ENCODE measurements at places on chromosomes 4 and X.

DNA sequence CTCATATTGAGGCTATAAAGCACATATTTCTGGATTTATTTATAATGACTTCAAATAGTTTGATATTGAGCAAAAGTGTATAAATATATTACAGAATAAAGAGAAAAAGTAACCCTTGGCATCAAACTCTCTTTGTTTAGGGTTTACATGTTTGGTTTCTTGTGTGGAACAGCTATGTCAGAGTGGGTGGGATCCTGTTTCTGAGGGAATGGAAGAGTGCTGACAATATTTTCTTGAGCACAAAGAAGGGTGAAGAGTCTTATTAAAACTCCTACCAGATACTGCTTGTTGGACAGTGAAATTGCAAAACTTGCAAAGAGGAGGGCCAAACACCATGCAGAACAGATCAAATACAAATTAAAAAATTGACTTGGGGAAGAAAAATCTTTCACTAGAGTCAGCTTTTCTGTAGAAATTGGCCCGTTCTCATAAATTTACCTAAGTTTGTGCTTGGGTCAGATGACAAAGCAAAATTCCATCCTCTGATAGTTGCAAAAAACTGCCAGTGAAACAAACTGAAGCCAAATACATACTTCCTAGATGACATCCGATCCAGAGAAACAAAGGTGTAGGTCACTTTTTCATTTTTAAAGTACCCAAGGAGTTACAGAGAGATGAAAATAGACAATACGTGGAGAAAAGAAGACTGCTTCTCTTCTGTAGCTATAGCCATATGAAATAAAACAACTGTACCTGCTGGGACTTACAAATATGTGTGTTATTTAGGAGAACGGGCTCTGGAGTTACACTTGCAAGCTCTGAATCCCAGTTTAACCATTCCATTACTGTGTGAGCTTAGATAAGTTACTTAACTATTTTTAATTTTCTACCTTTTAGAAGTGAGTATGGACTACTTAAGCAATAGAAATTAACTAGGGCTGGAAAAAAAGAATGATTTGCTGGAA lies 133.3 kb downstream of the MAML3 start:
- DNase-seq, result no peak

GRCh38 chrX:72716766-72717165 lies 2.7 kb upstream of the PHKA1 start:
- no peak for DNase-seq

DNA sequence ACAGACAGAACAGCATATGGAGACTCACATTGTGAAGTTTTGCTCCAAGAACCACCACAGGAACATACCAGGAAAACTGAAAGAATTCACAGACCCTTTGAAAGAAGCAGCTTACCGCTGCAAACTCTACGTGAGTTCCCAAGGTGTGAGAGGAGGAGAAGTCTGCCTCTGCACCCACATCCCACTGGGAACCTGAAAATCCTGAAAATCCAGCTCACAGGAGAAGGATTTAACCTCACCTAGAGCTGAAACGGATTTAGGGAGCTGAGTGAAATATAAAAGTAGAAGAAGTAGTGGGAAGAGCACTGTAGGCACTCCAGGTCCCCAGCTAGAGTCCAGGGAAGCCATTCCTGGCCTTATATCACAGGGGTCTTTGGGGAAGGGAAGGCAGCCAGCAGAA lies 80.0 kb downstream of the FHIP1A start:
- no peak for DNase-seq

DNA sequence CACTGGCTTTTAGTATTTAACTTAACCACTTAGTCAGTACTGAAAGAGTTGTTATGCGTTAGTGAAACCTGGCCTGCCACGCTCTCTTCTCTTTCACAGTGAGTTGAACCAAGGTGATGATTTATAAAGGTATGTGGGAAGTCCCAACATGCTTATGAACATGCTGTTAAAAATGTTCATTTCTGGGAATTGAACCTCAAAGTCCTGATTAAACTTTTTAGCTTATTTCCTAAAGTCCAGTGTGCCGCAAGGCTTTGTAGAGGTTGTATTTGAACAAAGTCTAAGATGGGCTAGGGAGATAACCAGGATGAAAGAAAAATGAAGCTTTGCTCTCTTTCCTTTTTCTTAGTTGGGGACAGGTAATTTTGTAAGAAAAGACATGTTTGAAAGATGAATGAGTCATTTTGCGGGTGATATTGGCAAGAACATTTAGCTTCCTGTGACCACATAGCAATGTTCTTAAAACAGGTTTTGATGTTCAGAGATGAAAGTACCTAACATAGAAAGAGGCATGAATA lies 270.3 kb downstream of the DTHD1 start:
- no peak for DNase-seq

DNA sequence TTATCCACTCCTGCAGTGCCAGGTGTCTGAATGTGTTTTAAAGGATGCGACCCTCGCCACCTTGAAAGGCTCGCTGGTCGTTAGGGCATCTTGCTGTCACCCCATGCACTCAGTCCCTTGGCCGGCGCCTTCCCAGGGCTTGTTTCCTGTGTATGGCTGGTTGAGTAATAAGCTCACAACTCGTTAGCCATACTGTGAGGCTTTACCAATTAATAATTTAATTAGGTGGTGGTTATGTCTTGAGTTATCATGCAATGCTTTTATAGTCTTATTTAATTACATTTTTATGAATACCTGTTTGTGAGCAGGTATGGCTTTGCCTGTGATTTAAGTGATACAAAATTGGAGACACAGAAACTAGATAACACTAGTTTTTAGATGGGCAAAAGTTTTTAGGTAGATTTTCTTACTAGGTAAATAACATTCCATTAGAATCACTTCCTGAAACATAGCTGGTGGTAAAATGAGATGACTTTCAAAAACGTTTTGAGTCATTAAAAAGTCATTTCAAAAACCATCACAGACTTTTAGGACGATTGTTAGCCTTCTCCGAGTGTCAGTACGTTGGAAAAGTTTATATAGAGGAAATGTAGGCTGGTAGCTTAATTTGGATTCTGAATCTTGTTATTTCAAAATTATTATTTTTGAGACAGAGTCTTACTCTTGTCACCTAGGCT lies 18.2 kb downstream of the PTTG2 start:
- no peak for DNase-seq

DNA sequence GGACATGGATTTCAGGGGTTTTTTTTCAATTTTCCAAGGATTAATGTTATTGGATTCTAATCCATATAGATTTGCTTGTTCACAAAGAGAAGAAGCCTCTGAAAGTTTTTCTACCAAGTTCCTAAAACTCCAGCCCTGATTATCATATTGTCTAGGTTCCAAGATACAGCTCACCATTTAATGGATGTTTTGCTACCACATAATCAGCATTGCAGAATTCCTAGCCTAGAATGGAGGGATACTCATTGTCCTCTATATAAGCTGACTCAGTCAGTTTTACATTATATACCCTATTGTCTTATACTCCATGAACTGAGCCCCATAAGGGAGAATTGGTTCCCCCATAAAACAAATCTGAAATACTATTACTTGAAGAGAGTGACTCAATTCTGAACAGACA lies 664.7 kb upstream of the FAM241A start:
- DNase-seq, result no peak

- DNase-seq, result no peak
Measured at GRCh38 chr4:34193451-34194154, 2050.7 kb downstream of the ARAP2 start.

GRCh38 chrX:133580625-133581024 lies 165.3 kb upstream of the GPC4 start:
- peak; percentile 9 for DNase-seq

- DNase-seq, result no peak
Measured at GRCh38 chr4:121697564-121697963, 784 bp upstream of the ANXA5 start.

GRCh38 chr4:184102927-184103326 lies 114.7 kb downstream of the ENPP6 start:
- no peak for DNase-seq

- DNase-seq, result peak; percentile 13
Measured at GRCh38 chr4:27278615-27279375, 418.2 kb downstream of the STIM2 start.

GRCh38 chr4:37885496-37885895 lies 5.4 kb upstream of the TBC1D1 start:
- DNase-seq, result no peak

DNA sequence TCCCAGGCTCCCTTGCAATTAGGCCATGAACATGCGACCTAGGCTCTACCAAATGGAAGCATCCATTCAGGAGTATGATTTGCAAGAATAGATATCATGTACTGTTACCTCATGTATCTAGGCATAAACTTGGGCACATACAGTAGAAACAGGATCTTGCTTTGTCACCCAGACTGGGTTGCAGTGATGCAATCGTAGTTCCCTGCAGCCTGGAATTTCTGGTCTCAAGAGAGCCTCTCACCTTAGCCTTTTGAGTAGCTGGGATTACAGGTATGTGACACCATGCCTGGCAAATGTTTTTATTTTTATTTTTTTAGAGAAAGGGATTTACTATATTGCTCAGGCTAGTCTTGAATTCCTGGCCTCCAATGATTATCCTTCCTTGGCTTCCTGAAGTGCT lies 994.2 kb downstream of the ADGRL3 start:
- DNase-seq, result no peak

DNA sequence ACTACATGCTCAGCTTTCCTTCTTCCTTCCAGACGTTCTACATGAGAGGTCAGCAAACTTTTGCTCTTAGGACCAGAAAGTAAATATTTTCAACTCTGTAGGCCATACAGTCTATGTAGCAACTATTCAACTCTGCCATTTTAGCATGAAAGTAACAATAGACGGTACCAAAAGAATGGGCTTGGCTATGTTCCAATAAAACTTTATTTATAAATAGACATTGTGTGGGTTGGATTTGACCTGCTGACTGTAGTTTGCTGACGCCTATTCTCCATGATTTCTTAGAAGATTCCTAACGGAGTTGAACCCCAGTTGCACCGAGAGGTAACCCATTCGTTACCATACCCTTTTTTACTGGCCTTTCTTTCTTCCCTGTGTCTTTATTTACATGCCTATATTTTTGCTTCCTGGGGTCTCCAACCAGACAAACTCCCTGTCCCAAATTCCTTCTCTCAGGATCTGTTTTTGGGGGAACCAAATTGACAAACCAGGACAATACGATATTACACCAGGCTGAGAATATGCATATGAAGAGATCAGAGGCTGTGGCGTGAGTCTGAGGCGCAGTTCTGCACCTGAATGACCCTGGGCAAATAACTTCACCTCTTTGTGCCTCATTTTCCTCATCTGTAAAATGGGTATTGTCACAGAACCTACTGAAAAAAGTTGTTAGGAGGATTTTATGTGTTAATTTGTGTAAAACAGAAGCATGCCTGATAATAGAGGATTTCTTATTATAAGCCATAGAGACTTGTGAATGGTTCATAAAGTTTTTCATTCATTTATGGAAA lies 10.4 kb upstream of the PTTG2 start:
- no peak for DNase-seq

- no peak for DNase-seq
Measured at GRCh38 chr4:70269674-70270073, 27.3 kb downstream of the CSN3 start.

GRCh38 chrX:40543661-40544328 lies 37.0 kb upstream of the ATP6AP2 start:
- peak; percentile 26 for DNase-seq

- DNase-seq, result no peak
Measured at GRCh38 chr4:141782205-141782604, 145.8 kb downstream of the IL15 start.

- no peak for DNase-seq
Measured at GRCh38 chr4:181157647-181158046, 1085.6 kb upstream of the TENM3 start.

DNA sequence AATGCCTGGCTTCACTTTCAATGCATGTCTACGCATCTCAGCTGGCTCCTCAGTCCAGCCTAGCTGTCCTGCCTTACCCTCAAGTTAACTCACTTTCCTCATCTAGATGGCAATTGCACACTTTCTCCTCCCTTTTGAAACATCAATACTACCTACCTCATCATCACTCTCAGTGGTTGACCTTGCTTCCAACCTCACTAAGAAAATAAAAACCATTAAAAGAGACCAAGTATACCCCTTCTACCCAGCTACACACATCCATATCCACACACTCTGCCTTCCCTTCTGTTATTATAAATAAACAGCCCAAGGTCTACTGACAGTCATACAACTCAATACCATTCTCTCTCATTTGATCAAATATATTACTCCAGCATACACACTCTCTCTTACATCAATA lies 21.5 kb downstream of the SLC10A7 start:
- no peak for DNase-seq

GRCh38 chrX:120462370-120462769 lies 6.7 kb downstream of the LAMP2 start:
- DNase-seq, result no peak

DNA sequence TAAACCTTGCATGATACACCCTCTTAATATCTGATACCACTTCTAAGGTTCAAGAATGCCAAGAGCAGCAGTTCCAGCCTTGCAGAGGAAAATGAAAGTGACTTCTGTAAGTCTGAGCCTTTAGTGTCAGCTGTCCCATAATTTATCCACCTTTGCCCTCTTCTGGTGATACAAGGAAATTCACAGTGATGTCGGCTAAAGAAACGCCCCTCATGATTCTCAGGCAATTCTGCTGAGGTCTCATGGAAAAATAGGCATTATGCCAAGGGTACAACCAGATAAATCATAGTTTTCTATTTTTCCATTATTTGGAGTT lies 172.2 kb upstream of the CXCL13 start:
- DNase-seq, result peak; percentile 47

DNA sequence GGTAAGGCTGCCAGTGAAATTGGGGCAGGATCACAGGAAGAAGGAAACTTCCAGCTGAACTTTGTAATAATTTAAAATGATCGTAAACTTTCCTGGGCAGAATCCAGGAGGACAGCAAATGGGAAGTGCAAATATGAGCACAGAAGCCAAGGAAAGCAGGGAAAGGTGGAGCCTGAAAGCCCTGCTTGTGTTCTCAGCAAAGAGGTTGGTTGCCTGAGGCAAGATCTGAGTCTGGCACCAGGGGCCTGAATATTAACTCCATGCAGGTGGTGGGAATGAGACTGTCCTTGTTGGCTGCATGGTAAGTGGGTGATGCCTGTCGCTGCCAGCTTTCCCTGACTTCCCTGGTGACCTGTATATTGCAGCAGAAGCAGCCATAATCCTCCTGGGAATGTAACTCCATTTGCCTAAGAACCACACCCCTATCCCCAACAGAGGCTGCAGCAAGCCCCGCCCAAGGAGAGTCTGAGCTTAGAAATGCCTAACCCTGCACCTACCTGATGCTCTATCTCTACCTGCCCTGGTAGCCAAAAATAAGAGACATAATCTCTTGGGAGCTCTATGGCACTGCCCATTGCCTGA lies 132.0 kb upstream of the HDX start:
- no peak for DNase-seq

DNA sequence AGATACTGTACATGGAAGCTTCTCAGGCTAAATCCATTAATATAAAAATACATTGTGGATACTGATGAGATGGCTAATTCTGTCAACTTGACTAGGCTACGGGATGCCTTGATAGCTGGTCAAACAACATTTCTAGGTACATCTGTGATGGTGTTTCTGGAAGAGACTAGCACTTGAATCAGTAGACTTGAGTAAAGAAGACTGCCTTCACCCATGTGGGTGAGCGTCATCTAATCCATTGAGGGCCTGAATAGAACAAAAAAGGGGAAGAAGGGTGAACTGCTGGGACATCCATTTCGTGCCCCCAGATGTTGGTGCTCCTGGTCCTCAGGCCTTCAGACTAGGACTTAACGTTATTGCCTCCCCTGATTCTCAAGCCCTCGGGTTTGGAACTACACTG lies 3.7 kb upstream of the SRP72 start:
- DNase-seq, result no peak
